Right atrium auricular region (tissue), 2 donors: ENCODE measurements at places on chromosomes 2 and 18. TPM values are rescaled to one million over a fixed set of nuclear protein-coding genes. Genes with fewer than 3 reads are reported as not detected.

GRCh38 chr18:76487782-76488181, 7.3 kb downstream of the ZNF516 start:
- DNase-seq: no peak
- H3K4me3 ChIP-seq: no peak overlapping the region
- H3K36me3 ChIP-seq: no peaks in the 10 kb centered on the region
- no peak overlapping the region for H3K27ac ChIP-seq
- peaks cover 26% of the 10 kb centered on the region for H3K4me1 ChIP-seq

DNA sequence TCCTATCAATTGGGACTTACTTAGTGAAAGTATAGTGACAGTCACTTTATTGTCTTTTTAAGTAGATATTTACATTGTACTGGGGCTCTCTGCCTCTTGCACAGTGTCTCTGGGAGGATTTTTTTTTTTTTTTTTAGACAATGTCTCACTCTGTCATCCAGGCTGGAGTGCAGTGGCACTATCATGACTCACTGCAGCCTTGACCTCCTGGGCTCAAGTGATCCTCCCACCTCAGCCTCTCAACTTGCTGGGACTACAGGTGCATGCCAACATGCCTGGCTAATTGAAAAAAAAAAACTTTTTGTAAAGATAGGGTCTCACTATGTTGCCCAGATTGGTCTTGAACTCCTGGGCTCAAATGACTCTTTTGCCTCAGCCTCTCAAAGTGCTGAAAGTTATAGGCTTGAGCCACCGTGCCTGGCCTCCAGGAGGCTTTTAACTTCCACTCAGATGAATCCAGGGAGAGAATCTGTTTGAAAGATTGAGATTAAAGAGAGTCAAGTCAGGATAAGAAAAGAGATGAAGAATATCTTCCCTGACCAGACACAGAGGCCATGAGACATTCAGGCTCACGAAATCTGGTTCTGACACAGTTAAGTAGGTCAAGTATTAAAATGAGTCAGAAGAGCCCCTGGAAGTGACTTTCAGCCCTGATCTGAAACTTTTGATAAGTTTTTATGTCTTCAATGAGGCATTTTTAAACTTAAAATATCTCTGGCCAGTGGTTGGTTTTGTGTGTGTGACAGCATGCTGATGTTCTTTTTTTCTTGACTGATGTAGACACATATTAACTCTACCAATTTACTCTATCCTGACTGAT, 18.3 kb downstream of the ARHGEF33 start:
- H3K27me3 ChIP-seq: peaks cover 2% of the 10 kb centered on the region
- no peaks in the 10 kb centered on the region for H3K4me1 ChIP-seq
- no peak overlapping the region for H3K4me3 ChIP-seq
- DNase-seq: no peak

DNA sequence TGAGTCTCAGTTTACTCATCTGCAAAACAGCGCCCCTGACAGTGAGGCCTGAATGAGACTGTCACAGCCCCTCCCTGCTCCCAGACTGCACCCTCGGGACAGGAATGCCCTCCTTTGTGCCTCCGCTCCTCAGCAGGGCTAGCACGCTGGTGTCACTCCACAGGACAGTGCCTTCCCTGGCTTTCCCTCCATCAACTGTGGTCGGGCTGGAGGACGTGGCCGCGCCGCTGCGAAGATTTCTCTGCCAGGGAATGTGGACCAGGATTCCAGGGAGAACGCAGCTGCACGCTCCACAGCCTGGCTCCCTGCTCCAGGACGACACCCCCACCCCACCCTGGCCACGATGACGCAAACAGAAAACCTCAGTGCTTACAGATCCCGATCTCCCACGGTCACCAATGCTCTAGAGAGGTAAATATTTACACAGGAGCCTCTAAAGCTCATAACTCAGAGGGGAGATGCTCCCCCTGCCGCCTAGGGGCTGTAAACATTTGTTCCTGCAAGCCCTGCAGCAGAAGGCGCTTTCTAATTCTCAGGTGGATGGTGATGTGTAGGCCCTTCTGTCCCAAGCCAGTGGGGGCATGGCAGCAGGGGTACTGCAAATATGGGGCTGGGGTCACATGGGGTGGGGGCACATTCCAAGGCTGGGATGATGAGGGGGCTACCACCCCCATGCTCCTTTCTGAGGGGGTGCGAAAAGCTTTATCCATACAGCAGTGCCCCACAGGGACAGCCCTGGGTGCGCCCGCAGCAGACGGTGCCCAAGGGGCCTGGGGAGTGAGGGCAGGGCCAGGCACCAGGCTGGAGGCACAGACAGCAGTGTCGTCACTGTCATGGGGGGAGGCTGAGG, 12.4 kb downstream of the HS6ST1 start:
- no peaks in the 10 kb centered on the region for H3K36me3 ChIP-seq
- H3K27me3 ChIP-seq: no peaks in the 10 kb centered on the region
- no peak for DNase-seq
- peak overlapping the region; percentile 40 for H3K27ac ChIP-seq
- H3K4me3 ChIP-seq: no peak overlapping the region
- H3K4me1 ChIP-seq: no peaks in the 10 kb centered on the region

- no peaks in the 10 kb centered on the region for H3K27me3 ChIP-seq
- H3K27ac ChIP-seq: no peak overlapping the region
- no peaks in the 10 kb centered on the region for H3K4me1 ChIP-seq
- H3K4me3 ChIP-seq: no peak overlapping the region
- no peak for DNase-seq
Measured at GRCh38 chr2:109554758-109555157, 59.0 kb downstream of the SEPTIN10 start.

GRCh38 chr2:101732199-101732598, 34.7 kb downstream of the MAP4K4 start:
- no peak for DNase-seq
- no peaks in the 10 kb centered on the region for H3K36me3 ChIP-seq
- peaks cover 76% of the 10 kb centered on the region for H3K4me1 ChIP-seq
- H3K27me3 ChIP-seq: no peaks in the 10 kb centered on the region
- peak overlapping the region; percentile 30 for H3K27ac ChIP-seq
- no peak overlapping the region for H3K4me3 ChIP-seq

DNA sequence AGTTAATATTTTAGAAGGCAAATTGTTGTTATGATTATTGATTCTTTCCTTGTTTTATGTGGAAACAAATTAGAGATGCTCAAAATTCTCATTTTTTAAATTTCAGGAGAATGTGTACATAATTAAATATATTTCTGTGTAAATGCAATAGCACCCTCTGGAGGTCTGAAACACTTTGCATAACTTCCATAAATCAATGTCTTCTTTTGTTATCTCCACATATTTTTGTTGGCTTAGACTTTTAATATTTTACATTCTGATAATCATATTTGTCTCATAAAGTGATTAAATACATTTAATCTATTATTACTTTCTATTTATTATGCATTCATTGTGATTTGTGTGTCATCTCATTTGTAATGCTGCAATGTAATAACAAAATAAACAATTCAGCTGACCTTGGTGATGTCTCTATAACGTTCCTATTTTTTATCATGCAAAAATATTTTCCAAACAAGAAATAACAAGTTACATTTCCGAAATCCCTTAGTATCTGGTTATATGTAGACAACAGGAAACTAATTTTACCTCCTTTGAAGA, 201.8 kb upstream of the GALNT5 start:
- DNase-seq: no peak
- H3K27me3 ChIP-seq: no peaks in the 10 kb centered on the region
- H3K36me3 ChIP-seq: no peaks in the 10 kb centered on the region
- no peaks in the 10 kb centered on the region for H3K4me1 ChIP-seq
- H3K4me3 ChIP-seq: no peak overlapping the region

GRCh38 chr2:64119369-64119768, 24.9 kb downstream of the PELI1 start:
- H3K36me3 ChIP-seq: no peaks in the 10 kb centered on the region
- H3K27me3 ChIP-seq: no peaks in the 10 kb centered on the region

DNA sequence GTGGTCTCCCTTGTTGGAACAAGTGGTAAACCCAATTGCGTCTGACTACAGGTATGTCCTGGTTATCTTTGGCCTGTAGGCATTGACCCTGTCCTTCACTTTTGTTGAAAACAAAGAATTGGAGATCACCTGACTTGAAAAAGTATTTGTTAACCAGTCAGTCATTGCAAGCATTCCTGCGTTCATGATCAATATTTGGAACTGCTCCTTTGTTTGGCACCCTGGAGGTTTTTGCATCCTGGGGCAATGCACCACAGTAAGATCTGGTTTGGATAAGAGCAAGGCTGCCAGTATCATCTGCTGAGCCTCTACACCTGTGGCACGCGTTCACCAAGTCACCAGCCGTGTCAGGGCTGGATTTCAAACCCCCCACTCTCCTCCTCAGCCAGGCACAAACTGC, 115.7 kb downstream of the DNAH6 start:
- no peaks in the 10 kb centered on the region for H3K4me1 ChIP-seq
- DNase-seq: no peak
- no peaks in the 10 kb centered on the region for H3K27me3 ChIP-seq
- H3K36me3 ChIP-seq: no peaks in the 10 kb centered on the region
- no peak overlapping the region for H3K27ac ChIP-seq

- H3K4me3 ChIP-seq: no peak overlapping the region
- no peak for DNase-seq
- H3K27ac ChIP-seq: no peak overlapping the region
- no peaks in the 10 kb centered on the region for H3K36me3 ChIP-seq
- H3K4me1 ChIP-seq: no peaks in the 10 kb centered on the region
Measured at GRCh38 chr2:168194784-168195522, 52.4 kb downstream of the STK39 start.

DNA sequence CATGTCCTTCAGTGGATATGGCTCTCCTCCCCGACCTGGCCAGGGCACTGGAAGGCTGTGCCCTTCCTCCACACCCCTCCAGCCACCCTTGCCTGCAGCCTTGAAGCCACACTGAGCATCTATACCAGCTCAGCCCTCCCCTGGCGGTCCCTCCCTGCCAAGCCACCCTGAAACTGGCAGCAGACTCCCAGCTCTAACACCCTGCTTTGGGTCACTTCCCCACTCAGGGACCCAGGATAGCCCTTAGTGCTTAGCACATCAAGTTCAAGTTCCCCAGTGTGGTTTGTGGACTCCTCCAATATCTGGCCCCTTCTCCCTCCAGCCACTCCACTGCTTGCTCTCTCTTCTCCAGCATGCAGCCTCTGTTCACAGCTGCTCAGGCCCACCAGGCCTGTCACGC, 89.4 kb downstream of the TNS1 start:
- DNase-seq: no peak
- H3K27me3 ChIP-seq: no peaks in the 10 kb centered on the region
- peaks cover 29% of the 10 kb centered on the region for H3K36me3 ChIP-seq
- peak overlapping the region; percentile 11 for H3K4me3 ChIP-seq
- peak overlapping the region; percentile 96 for H3K27ac ChIP-seq
- H3K4me1 ChIP-seq: no peaks in the 10 kb centered on the region

DNA sequence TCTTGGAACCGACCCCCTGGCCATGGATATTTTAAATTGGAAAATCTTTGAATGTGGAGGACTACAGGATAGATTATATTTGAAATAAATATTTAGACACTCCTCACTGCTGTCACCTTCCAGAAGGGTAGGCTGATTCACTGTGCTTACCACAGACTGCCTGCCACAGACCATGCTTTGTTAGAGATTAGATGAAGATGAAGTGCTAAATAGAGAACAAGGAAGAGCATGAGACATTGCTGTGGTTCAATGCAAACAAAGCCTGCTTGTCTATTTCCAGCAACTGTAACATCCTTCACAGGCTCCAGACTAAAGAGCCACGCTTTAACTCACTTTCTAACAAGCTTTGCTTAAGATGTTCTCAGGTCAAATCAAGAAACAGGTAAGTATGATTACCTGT, 81.0 kb upstream of the TMEM17 start:
- H3K4me3 ChIP-seq: no peak overlapping the region
- H3K36me3 ChIP-seq: no peaks in the 10 kb centered on the region
- H3K4me1 ChIP-seq: no peaks in the 10 kb centered on the region
- H3K27ac ChIP-seq: no peak overlapping the region

- no peak overlapping the region for H3K4me3 ChIP-seq
- DNase-seq: no peak
- no peaks in the 10 kb centered on the region for H3K36me3 ChIP-seq
- no peak overlapping the region for H3K27ac ChIP-seq
- no peaks in the 10 kb centered on the region for H3K27me3 ChIP-seq
Measured at GRCh38 chr2:161556440-161556839, 67.8 kb upstream of the SLC4A10 start.

DNA sequence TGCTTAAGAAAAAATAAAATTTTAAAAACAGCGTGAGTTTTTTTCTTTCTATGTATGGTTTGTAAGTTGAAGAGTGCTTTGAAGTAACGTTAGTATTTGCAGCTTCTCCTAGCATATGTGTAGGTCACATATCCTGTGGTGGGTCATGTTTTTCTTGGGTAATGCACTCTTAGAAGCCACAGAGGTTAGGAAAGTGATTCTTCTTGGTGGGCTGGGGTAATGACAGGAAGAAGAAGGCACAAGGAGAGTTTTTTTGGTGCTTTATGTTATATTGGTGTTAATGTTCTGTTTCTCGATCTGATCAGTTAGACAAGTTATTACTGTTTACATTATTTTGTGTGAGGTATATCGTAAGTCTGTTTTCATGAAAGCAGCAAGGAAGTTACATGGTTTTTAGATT, 109.0 kb downstream of the ICA1L start:
- no peak overlapping the region for H3K27ac ChIP-seq
- DNase-seq: no peak
- H3K4me1 ChIP-seq: no peaks in the 10 kb centered on the region
- peaks cover 20% of the 10 kb centered on the region for H3K36me3 ChIP-seq
- H3K4me3 ChIP-seq: no peak overlapping the region
- H3K27me3 ChIP-seq: no peaks in the 10 kb centered on the region

DNA sequence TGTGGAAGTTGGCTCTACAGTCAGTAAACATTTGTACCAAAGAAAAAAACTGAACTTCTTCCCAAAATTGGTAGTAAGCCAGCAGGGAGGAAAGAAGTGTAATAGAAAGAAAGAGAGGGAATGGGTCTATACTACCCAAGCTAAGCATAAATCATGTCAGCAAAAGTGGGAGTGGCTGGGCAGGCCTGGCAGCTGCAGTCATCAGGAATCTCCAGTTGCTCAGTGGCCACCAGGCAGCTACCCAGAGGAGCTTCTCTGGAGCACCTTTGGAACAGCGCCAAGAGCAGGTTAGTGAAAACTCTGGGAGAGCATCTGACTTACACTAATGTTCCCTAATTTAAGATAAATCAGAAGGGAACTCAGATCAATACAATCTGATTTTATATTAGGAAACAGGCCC, 14.3 kb downstream of the FRZB start:
- DNase-seq: no peak
- H3K4me1 ChIP-seq: no peaks in the 10 kb centered on the region
- no peaks in the 10 kb centered on the region for H3K36me3 ChIP-seq
- H3K4me3 ChIP-seq: no peak overlapping the region
- H3K27ac ChIP-seq: no peak overlapping the region

DNA sequence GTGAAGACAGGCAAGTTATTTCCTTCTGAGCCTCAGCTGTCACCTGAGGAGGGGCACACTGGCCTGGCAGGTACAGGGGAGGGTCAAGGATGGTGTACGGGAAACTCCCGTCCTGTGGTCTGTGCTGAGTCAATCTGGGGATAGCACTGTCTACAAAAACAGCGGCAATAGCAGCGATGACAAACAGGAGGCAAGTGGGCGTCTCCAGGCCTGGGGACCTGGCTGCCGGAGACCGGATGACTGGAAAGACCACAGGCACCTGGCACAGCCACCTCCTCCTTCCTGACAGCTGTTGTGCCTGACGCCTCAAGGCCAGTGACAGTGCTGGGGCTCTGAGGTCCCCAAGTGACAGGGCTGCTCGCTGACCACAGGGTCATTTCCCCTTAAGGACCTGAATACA, 202.1 kb upstream of the HS6ST1 start:
- DNase-seq: peak; percentile 40
- no peaks in the 10 kb centered on the region for H3K27me3 ChIP-seq
- no peak overlapping the region for H3K4me3 ChIP-seq
- H3K4me1 ChIP-seq: no peaks in the 10 kb centered on the region

RALB gene
- total RNA-seq: 43.7 TPM

TP53I3 gene
- 8.7 TPM for total RNA-seq

FAM117B gene
- total RNA-seq: 5.2 TPM
